Cortex of kidney (tissue), 1 donor: ENCODE measurements at places on chromosomes 12 and 14.

GRCh38 chr12:76455582-76456345 is 103.8 kb downstream of the OSBPL8 start:
- DNase-seq, result no peak

DNA sequence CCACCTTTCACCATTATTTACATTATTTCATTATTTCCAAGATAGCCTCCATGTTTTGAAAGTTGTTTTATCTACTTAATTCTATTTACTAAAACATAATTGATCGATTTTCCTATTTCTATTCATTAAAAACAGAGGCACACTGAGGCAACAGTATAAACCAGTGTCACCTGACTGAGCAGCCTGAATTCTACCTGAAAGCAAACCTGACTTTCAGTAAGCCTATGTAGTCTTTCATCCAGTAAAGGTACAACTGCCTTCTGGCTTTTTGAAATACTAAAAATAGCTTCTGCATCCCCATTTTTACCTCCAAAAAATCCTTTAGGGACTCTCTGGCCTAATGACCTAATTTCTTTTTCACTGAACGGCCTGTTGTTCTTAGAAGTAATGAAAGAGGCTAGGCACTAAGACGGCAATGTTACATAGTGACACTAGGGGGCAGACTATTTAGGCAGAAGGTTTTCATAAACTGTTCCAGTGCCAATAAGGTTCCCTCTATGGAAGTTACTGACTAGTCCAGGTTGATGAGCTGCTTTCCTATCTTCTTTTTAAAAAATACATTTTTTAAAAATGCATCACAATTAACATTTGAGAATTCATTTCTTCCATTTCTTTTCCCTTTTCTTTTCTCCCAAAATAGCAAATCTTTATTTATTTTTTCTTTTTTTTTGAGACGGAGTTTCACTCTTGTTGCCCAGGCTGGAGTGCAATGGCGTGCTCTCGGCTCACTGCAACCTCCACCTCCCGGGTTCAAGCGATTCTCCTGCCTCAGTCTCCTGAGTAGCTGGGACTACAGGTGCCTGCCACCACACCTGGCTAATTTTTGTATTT is 17.5 kb downstream of the ANAPC5 start:
- DNase-seq, result no peak

- no peak for DNase-seq
Measured at GRCh38 chr14:106802413-106803364, 1276.3 kb downstream of the TMEM121 start.

DNA sequence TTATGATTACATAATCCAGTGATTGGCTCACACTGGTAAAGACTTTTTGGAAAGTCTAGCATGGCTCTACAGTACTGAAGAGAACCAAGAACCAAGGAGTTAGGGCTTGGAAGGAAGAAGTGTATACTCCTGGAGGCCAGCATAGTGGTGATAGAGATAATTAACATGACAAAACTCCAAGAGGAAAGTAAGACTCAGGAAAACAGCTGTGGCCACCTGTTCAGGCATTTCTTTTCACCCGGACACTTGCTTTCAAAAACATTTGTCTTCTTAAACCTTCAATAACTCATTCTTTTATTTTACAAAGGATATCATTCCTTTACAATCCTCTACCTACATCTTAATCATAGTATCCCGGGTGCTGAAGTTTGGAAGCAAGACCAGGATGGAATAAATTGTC is 50.9 kb downstream of the KLHL28 start:
- DNase-seq, result no peak

GRCh38 chr12:117408161-117408791 is 46.9 kb upstream of the NOS1 start:
- no peak for DNase-seq

DNA sequence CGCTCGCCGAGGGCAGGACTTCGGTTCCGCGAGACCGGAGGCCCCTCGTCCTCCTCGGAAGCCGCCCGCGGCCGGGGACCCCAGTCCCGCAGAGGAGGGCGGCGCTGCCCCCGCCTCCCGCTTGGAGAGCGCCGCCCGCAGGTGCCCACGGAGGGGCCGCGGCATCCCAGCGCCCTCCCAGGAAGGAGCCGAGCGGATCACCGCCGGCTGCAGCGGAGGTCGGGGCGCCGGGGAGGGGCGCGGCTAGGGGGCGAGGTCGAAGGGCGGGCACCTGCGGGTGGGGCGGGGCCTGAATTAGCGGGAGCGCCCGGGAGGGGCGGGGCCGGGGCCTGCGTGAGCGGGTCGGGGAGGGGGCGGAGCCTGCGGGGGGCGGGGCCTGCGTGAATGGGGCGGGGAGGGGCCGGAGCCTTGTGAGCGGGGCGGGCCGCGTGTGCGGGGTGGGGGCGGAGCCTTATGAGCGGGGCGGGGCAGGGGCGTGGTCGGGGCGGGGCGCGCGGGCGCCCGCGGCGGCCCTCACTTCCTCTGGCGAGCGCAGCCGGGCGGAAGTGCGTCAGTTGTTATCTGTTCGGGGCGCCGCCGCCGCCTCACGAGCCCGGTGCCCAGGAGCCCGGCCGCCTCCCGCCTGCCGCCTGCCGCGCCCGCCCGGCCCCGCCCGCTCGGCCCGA is at the start of gene FBRSL1:
Gene FBRSL1 (plus strand): TSS at position 550 of the 665 bp plus-strand sequence.
- DNase-seq, result no peak

GRCh38 chr12:117034249-117034648 is 65.0 kb downstream of the TESC start:
- no peak for DNase-seq

- no peak for DNase-seq
Measured at GRCh38 chr12:50723865-50724264, 40.0 kb upstream of the ATF1 start.

DNA sequence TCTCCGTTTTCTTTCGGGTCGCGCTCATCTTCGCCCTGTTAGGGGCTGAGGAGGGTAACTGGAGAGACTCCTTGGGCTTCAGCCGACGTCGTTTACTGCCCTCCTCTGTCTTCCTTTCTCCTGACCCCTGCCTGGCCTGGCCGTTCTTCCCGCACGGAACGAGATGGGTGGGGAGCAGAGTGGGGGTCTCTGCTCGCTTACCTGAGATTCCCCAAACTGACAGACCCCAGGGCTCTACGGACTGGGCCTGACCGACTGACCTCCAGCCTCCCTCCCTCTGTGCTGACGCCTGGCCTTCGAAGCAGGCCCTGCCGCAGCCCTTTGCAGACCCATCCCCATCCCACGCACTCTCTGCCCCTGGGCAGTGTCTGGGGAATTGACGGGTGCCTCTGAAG is 439 bp downstream of the GOLGA5 start:
- no peak for DNase-seq

DNA sequence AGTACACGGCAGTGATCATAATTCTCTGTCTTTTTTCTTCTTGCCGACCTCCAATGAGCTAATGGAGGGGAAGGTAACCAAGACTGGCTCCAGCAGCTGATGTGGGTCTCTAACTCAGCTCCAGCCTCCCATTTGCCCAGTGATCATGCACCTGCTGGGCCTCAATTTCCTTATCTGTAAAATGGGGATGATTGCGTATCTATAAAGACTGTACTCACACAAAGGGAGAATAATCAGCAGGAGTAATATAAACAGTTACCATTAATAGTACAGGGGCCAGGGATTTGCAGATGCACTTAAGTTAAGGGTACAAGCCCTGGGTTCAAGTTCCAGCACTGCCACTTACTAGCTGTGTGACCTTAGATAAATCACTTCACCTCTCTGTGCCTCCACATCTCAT is 204.9 kb upstream of the LHX5 start:
- no peak for DNase-seq

GRCh38 chr14:103551338-103551762 is 11.1 kb downstream of the BAG5 start:
- DNase-seq, result no peak

- no peak for DNase-seq
Measured at GRCh38 chr12:1373901-1374735, 220.3 kb downstream of the FBXL14 start.

- DNase-seq, result no peak
Measured at GRCh38 chr12:114926341-114926740, 242.4 kb upstream of the TBX3 start.
